NCI-H460 (cell line): ENCODE measurements at places on chromosomes 11 and 22. TPM values are rescaled to one million over a fixed set of nuclear protein-coding genes. Genes with fewer than 3 reads are reported as not detected.

Gene C11orf52
- 0.25 TPM in 1 of 2 replicates, not detected in the other for total RNA-seq

GRCh38 chr11:86863476-86863875 lies 63.1 kb downstream of the PRSS23 start:
- no peak for DNase-seq

- no peak for DNase-seq
These were observed 394.1 kb downstream of the MN1 start for GRCh38 chr22:27407369-27407985.

DNA sequence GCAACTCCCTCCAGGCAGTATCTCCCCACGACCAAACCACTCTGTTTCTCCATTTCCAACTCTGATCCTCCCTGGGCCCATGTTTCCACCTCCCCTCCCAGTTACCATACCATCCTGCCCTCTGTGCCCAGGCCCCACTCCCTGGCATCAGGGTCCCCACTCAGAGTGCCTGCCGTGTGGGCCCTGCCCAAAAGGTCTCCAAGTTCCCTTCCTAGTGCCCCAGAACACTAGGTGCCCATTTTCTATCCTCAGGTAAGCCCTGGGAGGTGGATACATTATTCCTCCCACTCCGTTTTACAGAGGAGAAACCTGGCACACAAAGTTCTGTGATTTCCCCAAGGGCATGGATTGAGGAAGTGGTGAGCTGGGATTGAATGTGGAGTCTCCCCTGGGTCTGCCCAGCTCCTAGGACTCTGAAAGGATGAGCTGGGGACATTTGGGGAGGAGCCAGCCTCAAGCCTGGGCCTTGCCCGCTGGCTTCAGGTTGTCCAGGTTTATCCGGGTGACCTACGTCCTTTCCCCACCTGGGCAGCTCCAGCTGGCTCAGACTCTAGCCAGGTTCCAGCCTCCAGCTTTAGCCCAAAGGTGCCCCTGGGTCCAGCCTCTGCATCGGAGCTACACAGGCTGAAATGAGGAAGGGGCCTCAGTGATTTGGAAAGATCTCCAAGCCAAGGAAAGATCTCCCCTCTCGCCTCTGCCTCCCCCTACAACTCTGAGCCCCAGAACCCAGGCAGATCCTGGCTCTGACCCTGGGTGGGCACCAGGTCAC lies 2.2 kb upstream of the GSTT4 start:
- no peak for DNase-seq

GRCh38 chr22:33012833-33013450 lies 45.2 kb downstream of the SYN3 start:
- DNase-seq: no peak

Gene ST14
- not detected in 2 replicates for total RNA-seq

- no peak for DNase-seq
These were observed 80.4 kb upstream of the KCNQ1OT1 start for GRCh38 chr11:2779981-2780849.

- no peak for DNase-seq
These were observed 138.4 kb upstream of the DDI1 start for GRCh38 chr11:103898065-103898464.

- no peak for DNase-seq
These were observed 106.0 kb upstream of the CD44 start for GRCh38 chr11:35033011-35033410.

DNA sequence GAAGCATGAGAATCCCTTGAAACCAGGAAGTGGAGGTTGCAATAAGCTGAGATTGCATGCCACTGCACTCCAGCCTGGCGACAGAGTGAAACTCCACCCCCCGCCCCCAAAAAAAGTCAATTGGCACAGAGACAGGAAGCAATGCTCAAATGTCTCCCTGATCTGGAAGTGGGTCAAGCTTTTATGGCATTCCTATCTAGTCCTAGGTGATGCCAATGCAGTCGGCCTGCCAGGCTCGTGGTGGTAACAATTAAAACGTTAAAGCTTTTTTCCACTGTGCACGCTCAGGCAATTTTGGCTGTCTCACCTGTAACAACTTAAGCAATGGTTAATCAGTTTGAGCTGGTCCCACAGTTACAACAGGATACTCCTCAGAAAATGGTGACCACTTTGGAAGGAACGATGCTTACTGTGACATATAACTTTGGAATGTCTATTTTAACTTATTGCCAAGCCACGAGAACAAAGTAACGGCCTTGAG lies 18.9 kb upstream of the PISD start:
- DNase-seq: no peak

GRCh38 chr11:107721207-107721606 lies 9.4 kb upstream of the SLN start:
- no peak for DNase-seq

GRCh38 chr22:35051013-35051535 lies 14.9 kb upstream of the ISX start:
- no peak for DNase-seq

GRCh38 chr11:47711816-47712215 lies 3.4 kb downstream of the AGBL2 start:
- no peak for DNase-seq

Gene DNAL4
- 6.9 and 9.5 TPM in 2 replicates for total RNA-seq

DNA sequence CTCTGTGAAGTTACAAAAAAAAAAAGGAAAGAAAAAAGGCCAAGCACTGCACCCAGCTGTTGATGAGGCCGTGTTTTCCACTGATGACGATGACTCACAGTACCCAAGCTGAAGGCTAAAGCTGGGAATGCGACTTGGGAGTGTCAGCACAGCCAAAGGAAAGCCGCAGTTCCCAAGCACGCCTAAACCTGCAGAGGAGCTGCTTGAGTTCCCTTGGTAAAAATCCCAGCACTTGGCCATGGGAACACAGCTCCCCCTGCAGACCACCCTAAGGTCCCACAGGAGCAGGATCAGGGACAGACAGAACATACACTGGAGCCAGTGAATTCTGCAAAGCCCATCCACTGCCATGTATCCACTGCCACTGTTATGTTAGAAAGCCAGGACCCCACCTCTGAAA lies 39.9 kb downstream of the SERGEF start:
- no peak for DNase-seq

Gene DEFB131B
- not detected in 2 replicates for total RNA-seq

Gene APOBEC3B
- 3.6 and 5.1 TPM in 2 replicates for total RNA-seq

DNA sequence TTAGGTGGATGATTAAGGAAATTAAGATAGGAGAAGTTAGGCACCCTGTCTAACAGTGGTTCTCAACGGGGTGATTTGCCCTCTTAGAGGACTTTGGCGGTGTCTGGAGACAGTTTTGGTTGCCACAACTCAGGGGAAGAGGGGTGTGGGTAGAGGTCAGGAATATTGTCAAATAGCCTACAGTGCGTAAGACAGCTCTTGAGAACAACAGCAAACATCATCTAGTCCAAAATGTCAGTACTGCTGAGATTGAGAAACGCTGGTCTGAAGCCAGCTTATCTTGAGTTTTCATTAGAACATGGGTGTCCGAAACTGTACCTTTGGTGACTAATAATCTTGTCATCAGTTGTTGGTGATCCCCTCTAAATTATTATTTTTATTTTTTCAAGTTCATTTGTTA lies 38.4 kb downstream of the CECR2 start:
- DNase-seq: no peak

Gene TYR
- total RNA-seq: not detected in 2 replicates

GRCh38 chr11:35971841-35972422 lies 28.1 kb downstream of the LDLRAD3 start:
- no peak for DNase-seq

GRCh38 chr11:69982690-69983570 lies 95.2 kb upstream of the ANO1 start:
- no peak for DNase-seq

DNA sequence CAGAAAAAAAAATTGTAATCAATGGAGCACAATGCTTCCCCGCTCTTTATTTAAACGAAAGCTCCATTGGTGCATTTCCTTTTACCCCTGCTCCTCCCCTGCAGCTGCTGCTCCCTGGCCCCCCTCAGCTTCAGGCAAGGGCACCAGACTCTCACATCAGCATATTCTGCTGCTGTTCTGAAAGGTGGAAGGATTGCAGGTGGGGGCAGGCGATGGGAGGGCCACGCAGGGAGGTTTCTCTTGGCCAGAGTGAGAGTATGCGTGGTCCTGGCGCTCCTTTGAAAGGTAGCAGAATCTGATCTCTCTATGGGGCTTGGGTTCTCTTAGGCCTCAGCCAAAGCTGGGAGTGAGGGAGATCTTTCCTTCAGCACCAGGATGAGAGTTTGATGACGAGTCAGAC lies 240.9 kb upstream of the CADM1 start:
- no peak for DNase-seq

DNA sequence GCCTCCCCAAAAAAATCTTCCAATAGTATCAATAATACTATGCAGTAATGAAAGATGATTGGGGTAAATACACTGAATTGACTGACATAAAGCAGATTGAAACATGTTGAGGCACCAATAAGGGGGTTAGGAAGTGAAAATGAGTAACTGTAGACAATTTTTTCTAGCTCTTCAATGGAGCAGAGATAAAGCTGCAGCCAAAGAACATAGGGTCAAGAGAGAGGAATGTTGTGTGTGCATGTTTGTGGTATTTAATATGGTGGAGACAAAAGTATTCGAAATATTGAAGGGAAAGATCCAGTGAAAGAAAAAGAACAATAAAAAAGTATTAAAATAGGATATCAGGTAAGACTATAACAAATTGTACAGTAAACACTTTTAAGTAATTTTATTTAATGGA lies 450.0 kb upstream of the CCDC179 start:
- no peak for DNase-seq

DNA sequence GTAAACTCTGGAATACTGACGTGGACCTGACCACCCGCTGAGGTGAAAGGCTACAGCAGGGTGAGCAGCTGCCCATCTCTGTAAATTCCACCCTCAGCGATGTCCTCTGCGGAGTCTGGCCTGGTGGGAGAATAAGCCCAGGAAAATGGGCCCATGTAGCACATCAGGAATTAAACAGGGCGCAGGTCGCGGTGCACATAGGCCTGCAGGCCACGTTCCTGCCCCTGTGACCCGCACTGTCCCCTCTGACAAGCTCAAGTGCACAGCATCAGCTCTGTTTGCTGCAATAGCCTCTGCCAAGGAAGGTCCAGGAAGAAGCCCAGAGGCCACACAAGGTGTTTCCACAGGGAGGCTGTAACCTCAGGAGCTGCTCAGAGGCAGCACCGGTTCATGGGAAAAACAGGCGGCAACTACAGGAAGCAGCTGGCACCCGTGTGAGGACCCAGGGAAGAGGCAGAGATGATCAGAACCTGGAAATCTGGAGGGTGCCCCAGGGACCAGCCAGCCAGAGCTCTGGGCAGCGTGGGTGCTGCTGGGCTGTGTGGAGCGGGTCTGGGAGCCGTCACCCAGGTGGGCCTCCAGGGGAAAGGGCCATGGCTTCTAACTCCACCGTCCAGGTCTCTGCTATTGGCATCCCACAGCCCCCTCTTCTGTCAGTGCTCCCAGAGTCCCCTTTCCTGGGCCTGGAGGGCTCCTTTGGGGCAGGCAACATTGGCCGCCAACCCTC lies 808 bp upstream of the IFITM2 start:
- no peak for DNase-seq

Gene TRIM6
- total RNA-seq: 8.5 and 10.2 TPM in 2 replicates

GRCh38 chr22:40251106-40251505 lies 73.4 kb downstream of the TNRC6B start:
- no peak for DNase-seq

Gene PRSS23
- total RNA-seq: 180 and 185 TPM in 2 replicates

Gene SAA4
- total RNA-seq: not detected in 2 replicates

Gene RFPL2
- 0.30 and 0.63 TPM in 2 replicates for total RNA-seq

Gene NEFH
- 0.02 TPM in 1 of 2 replicates, not detected in the other for total RNA-seq

Gene WNT11
- total RNA-seq: 0.97 TPM in 1 of 2 replicates, not detected in the other

GRCh38 chr11:45641961-45642360 lies 23.5 kb downstream of the CHST1 start:
- no peak for DNase-seq

- peak; percentile 26 for DNase-seq
These were observed 150.5 kb downstream of the FEZ1 start for GRCh38 chr11:125345421-125346178.

DNA sequence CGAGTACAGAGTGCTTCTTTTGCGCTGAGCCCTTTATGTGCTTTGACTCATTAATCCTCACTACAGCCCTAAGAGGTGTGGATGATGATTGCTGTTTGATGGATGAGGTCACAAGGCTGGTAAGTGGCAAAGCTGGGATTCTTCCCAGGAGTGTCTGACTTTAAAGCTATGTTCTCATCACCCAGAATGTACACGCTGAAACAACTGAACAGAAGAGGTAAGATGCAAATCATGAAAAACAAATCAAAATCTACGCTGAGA lies 37.7 kb upstream of the CREB3L1 start:
- no peak for DNase-seq

DNA sequence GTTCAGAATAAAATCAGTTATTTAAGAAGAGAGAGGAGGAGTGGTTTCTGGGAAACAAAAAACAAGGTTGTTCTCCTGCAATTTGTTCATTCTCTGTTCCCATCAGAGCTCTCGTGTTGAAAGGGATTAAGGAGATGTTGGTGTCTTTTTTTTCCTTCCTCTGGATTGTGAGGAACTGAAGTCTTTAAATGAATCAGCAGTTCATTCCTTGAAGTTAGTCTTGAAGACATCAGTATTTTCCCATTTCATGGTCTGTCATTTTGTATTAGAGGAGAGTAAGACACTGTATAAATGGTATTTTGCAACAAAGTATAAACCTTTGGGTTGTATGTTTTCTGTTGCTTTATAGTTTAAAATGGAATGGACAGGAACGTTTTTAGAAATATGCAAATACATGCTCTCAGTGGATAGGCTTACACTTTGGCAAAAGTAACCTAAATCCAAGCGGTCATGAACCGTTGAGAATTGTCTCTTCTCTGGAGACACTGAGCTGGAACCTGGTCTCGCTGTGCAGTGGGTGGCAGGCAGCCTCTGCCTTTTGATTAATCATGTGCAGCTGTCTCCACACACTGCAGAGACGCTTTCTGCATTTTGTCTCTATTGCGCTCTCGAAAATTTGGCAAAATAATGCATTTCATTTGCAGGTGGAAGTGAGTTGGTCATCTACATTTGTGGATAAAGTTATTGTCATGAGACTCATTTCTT lies 33.0 kb downstream of the SAMM50 start:
- no peak for DNase-seq

Gene AIP
- total RNA-seq: 49.2 and 49.5 TPM in 2 replicates

Gene DDX10
- 277 and 301 TPM in 2 replicates for total RNA-seq

Gene SCGB1A1
- total RNA-seq: not detected in 2 replicates

DNA sequence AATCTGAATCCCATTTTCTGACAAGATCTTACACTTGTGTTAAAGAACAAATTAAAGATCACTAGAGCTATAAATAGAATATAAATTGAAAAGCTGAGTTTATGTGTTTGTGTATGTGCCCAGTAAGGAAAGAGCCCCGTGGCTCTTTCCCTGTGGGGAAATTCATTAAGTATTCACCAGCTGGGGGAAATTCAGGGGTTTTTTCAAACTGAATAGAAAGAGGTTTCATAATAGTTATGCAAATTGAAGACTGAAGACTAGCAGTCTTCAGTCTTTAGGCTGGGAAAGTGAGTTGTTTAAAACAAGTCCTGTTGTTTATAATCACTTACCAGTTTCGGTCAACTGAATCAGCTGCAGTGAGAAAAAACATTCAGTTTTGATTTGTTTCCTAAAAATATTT lies 11.3 kb upstream of the MS4A7 start:
- no peak for DNase-seq

Gene HIRA
- total RNA-seq: 8.0 and 10.7 TPM in 2 replicates

GRCh38 chr11:776561-777287 lies 563 bp downstream of the GATD1 start:
- DNase-seq: no peak

Gene SELENOO
- total RNA-seq: 11.5 and 12.8 TPM in 2 replicates

GRCh38 chr11:2139123-2139521 lies at the start of gene IGF2:
Gene IGF2 (minus strand): TSS chr11:2139389. CDS start chr11:2135523, 3,866 bp downstream.
- DNase-seq: no peak
